ENCODE measurements at places on chromosomes 7 and 10. TPM values are rescaled to one million over a fixed set of nuclear protein-coding genes. Genes with fewer than 3 reads are reported as not detected.

Gene JCAD
- 23.1 TPM for total RNA-seq

Gene STAG3
- not detected for total RNA-seq

Gene GTF2IRD1
- 27.5 TPM for total RNA-seq

Gene OR9A2
- not detected for total RNA-seq

DNA sequence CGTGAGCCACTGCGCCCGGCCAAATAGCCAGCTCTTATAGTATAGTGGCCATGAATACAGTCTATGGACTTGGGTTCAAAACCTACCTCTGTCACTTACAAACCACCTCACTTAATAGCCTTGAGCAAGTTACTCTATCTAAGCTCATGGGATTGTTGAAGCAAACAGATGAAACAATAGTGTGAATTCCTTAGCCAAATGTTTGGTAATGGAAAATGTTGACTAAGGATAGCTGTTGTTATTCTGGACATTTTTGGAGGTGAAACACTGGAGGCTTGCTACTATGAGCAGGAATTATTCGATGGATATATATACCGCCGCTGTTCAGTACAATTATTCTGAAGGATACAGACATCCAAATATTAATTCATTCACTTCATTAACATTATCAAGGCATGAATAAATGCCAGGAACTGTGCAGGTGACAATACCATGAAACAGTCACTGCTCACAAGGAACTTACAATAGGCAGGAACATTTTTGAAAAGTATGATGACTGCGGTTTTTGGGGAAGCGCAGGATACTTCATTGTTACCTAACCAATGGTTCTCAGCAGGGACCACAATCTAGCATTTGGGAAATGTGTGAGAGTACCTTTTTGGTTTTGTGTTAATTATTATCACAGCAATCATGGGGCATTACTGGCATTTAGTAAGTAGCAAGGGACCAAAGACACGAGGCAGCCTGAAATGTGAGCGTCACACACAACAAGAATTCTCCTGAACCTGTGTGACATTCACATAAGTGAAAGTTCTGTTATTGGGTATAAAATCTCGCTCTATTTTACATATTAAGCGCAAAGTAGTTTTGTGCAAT is 55.7 kb downstream of the CUBN start:
- H3K27me3 ChIP-seq, result no peaks in the 10 kb centered on the region
- no peak overlapping the region for H3K4me3 ChIP-seq
- H3K27ac ChIP-seq, result no peak overlapping the region
- no peaks in the 10 kb centered on the region for H3K36me3 ChIP-seq
- DNase-seq, result no peak

GRCh38 chr10:17004801-17005380 is 124.7 kb downstream of the CUBN start:
- H3K4me3 ChIP-seq, result no peak overlapping the region
- H3K27me3 ChIP-seq, result no peaks in the 10 kb centered on the region
- no peak for DNase-seq
- no peak overlapping the region for H3K27ac ChIP-seq

DNA sequence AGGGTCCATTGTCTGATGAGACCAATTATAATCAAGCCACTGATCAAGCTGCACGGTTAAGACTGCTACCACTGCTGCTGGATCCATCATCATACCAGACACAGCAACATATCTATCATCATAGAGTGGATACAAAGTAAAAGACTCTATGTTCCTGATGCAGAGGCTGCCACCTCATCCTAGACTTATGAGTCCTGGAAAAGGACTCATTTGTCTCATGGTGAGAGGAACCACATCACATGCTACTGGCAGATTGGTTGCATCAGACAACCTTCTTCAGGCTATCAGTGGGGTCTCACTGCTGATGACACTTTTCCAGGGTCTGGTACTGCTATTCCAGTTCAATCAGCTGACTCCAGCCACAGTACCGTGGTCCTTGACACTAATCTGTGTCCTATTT is 79.0 kb downstream of the ABI1 start:
- H3K27ac ChIP-seq, result peak overlapping the region; percentile 81
- DNase-seq, result no peak
- H3K36me3 ChIP-seq, result no peaks in the 10 kb centered on the region
- no peaks in the 10 kb centered on the region for H3K27me3 ChIP-seq

DNA sequence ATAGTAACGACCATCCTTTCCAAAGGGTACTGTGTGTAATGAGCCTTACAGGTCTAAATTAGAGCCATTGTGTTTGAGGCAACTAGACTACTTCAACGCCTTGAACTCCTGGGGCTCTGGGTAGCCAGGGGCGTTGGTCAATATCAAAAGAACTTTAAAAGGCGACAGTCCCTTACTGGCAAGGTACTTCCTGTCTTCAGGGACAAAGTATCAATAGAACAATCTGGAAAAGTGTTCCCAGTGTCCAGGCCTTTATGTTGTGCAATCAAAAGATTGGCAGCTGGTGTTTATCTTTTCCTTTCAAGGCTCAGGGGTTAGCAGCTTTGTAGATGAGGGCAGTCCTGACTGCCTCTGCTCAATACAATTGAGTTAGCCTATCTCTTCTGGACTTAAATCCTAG is 284.3 kb downstream of the PARD3 start:
- no peaks in the 10 kb centered on the region for H3K27me3 ChIP-seq
- no peak overlapping the region for H3K4me3 ChIP-seq
- H3K27ac ChIP-seq, result no peak overlapping the region
- no peaks in the 10 kb centered on the region for H3K36me3 ChIP-seq
- DNase-seq, result no peak

DNA sequence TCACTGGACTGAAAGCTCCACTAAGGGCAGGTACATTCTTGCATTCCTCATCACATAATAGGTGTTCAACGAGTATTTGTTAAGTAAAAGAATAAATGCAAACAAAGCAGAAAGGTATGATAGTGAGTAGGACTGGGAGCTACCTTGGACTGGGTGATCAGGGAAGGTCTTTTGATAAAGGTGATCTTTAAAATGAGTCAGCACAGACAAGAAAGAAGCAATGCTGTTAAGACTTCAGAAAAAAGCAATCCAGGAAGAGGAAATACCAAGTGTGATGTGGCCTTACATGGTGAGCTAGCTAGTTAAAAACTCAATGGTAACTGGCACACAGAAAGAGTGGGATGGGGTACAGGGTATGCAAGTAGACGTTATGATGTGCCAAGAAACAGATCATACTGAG is 40.1 kb downstream of the TSPAN12 start:
- no peak for DNase-seq
- H3K36me3 ChIP-seq, result no peaks in the 10 kb centered on the region
- no peaks in the 10 kb centered on the region for H3K27me3 ChIP-seq
- H3K4me1 ChIP-seq, result no peaks in the 10 kb centered on the region

GRCh38 chr7:100714725-100715124 is 5.5 kb upstream of the EPO start:
- H3K4me3 ChIP-seq, result no peak overlapping the region
- no peaks in the 10 kb centered on the region for H3K36me3 ChIP-seq
- no peaks in the 10 kb centered on the region for H3K27me3 ChIP-seq

GRCh38 chr7:74483402-74484336 is 30.0 kb downstream of the GTF2IRD1 start:
- H3K36me3 ChIP-seq, result no peaks in the 10 kb centered on the region
- H3K27me3 ChIP-seq, result no peaks in the 10 kb centered on the region
- H3K4me3 ChIP-seq, result no peak overlapping the region
- H3K27ac ChIP-seq, result peak overlapping the region; percentile 56
- no peak for DNase-seq
- peaks cover 67% of the 10 kb centered on the region for H3K4me1 ChIP-seq

- H3K27ac ChIP-seq, result no peak overlapping the region
- H3K4me1 ChIP-seq, result no peaks in the 10 kb centered on the region
- no peak overlapping the region for H3K4me3 ChIP-seq
- no peaks in the 10 kb centered on the region for H3K36me3 ChIP-seq
Observed at GRCh38 chr10:19658622-19659233, 157.5 kb upstream of the PLXDC2 start.

DNA sequence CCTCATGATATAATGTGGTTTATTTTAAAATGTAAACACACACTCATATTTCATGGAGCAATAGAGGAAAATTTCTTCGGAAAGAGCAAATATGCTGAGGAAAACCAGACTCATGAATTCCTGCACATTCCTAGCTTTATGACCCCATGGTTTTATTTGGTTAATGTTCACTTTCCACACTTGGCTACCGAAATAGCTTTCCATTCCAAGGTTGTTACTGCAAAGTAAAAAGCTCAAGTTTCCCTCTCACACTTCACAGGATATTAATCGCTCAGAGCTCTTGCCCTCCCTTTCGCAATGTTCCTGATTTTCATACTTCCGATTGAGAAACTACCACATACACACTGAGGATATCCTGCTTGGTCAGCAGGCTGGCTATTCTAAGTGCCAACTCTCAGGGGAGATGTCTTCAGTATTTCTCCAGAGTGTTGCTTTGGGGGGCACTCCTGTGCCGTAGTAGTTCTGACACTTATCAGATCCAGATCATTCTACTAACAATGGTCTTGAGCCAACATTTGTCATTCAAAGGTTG is 77.5 kb upstream of the STEAP1B start:
- H3K4me3 ChIP-seq, result no peak overlapping the region
- H3K36me3 ChIP-seq, result no peaks in the 10 kb centered on the region
- peak overlapping the region; percentile 67 for H3K27ac ChIP-seq
- H3K27me3 ChIP-seq, result no peaks in the 10 kb centered on the region
- no peak for DNase-seq

- no peaks in the 10 kb centered on the region for H3K36me3 ChIP-seq
- no peak overlapping the region for H3K4me3 ChIP-seq
- no peak overlapping the region for H3K27ac ChIP-seq
- no peak for DNase-seq
- no peaks in the 10 kb centered on the region for H3K27me3 ChIP-seq
- H3K4me1 ChIP-seq, result no peaks in the 10 kb centered on the region
Observed at GRCh38 chr7:7653593-7654187, 13.1 kb downstream of the UMAD1 start.

Measured in esophagus squamous epithelium (tissue), 5 donors.